ENCODE measurements at places on chromosomes 6 and 20.

- DNase-seq = no peak
These were observed 2.6 kb upstream of the PACSIN1 start for GRCh38 chr6:34463299-34463698.

GRCh38 chr20:29689411-29690225 is 1567.8 kb upstream of the DEFB115 start:
- DNase-seq = peak; percentile 31

DNA sequence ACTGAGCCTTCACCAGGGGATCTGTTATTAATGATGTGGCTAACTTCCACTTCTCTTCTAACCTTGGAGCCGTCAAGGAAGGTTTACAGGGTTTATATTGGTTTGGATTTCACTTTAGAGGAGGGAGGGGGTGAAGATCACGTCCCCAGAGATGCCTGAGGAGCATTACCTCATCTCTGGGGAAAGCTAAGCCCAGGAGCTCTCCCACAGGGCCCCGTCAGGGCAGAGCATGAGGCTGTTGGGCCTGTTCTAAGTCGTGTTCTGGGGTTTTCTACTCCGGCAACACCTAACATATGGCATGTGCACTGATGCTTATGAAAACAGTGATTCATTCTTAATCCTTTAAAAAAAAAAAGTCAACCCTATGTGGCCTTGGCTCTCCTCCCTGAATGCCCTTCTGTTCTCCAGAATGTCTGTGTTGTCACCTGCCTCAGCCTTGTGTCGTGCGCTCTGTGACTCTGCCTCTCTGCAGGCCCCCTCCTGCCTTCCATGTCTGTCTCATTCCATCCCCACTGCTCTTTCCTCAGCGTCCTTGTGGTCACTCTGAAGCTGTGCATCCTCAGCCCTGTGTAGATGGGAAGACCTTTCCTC is 97.4 kb upstream of the JARID2 start:
- no peak for DNase-seq

DNA sequence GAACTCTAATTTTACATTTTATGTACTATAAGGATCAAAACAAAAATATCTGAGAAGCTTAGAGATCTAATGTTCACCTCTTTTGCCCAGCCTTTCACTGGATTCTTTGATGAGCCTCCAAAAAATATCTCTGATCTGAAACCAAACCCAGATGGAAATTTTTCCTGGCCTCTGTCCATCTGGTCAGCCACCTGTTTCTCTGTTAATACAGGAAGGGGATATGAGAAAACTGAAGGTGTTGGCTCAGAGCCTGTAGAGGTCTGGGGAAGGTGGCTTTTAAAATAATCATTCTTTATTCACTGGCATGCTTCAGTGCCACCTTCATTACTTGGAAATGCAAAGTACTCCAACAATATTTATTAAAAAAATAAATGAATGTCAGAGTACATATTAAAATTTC is 8.5 kb upstream of the MCM3 start:
- DNase-seq = no peak

DNA sequence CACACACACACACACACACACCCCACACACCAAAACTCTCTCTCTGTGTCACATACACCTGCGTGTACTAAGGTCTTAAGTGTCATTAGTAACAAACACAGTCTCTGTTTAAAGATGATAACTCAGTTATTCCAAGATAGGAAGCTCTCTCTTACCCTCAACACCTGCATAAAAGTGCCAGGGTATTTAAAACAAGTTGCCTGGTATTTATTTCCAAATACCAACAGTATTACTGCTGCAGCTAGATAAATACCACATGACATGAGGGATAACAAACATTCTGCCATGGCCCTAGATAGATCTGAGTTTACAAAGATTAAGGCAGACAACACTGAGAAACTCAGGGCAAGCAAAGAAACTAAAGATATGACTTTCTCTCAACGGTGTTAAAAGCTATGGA is 118.5 kb downstream of the SIM1 start:
- DNase-seq = no peak

GRCh38 chr6:33927616-33928015 is 123.8 kb upstream of the MLN start:
- DNase-seq = no peak

DNA sequence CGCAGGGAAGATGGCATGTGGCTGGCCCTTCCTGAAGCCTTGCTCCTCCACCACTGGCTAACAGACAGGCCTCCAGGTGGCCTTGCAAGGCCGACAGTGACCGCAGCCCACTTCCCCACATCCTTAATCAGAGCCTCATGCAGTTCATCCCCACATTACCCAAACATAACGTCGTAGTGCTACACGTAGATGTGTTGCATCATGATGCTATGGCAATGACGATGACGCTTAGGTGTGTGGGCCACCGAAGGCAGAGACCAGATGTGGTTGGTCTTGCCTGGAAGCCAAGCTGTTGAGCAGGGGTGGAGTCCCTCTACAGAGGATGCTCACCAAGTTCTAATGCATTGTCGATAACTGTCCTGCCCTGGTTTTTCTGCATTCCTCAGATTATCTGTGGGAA is 5.6 kb downstream of the CD93 start:
- DNase-seq = no peak

GRCh38 chr6:147017153-147017552 is 187.1 kb upstream of the STXBP5 start:
- DNase-seq = no peak

- no peak for DNase-seq
These were observed 132.5 kb downstream of the TBC1D7 start for GRCh38 chr6:13195803-13196202.

GRCh38 chr6:158161566-158162254 is 6.4 kb downstream of the SERAC1 start:
- no peak for DNase-seq

GRCh38 chr6:111122458-111123286 is 35.4 kb downstream of the SLC16A10 start:
- no peak for DNase-seq

DNA sequence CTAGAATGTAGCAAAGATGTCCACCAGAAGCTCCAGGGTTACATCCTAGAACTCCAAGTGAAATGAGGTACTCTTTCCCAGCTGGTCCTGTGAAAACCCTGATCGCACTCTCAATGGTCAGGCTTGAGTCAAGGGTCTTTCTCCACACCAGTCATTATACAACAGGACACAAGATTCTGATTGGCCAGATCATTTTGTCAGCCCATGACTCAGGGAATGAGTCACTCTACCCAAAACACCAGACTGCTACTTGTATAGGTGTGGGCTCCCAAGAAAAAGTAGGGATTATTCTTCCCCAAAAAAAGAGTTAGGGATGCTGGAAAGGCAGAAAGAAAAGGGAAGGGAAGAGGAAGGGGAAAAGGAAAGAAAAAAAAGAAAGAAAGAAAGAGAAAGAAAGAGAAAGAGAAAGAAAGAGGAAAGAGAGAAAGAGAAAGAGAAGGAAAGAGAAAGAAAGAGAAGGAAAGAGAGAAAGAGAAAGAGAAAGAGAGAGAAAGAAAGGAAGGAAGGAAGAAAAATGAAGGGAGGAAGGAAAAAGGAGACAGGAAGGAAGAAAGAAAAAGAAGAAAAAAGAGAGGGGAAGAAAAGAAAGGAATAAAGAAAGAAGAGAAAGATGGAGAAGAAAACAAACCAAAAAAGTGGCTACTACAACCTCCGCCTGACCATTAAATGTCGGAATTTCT is 30.5 kb downstream of the ANKEF1 start:
- no peak for DNase-seq

DNA sequence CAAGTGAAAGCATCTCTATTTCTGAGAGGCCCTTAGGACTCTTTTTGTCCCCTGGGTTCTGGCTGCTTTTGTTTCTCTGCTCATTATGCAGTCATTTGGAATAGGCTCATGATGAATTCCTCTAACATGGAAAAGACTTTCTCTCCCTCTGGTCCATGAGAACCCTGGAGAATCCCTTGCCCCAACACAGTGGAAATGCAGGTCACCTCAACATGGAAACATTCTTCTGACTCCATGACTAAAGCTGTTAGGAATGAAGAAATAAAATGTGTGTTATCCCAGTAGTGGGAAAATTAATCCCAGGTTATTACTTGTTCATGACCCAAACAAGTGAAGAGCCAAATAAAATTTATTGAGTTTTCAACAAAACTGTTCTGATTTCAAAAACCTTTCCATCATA is 458.6 kb downstream of the EPM2A start:
- DNase-seq = no peak

DNA sequence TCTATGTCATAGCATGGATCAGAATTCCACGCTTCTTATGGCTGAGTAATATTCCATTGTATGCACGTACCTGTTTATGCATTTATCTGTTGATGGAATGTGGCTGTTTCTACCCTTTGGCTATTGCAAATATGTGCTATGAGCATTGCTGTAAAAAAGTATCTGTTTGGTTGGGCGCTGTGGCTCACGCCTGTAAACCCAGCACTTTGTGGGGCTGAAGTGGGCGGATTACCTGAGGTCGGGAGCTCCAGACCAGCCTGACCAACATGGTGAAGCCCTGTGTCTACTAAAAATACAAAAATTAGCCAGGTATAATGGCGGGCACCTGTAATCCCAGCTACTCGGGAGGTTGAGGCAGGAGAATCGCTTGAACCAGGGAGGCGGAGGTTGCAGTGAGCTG is 182.4 kb downstream of the BCAS1 start:
- no peak for DNase-seq

DNA sequence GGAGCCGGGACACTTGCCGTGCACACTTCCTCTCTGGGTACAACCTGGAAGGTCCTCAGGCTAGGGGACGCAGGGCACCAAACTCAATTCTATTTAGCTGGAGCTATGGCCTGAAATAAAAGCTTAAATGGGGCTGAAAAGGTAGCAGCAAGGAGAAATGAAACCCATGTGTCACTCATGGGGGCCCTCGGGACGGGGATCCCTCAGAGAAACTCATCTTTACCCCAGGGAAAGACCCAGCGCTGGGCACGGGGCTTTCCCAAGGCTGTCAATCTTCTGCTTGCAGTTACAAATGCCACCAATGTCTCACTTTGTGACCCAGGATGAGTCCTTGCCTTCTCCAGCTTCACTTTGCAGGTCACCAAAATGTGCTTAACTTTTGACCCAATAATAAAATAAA is 16.5 kb downstream of the SNAI1 start:
- no peak for DNase-seq

DNA sequence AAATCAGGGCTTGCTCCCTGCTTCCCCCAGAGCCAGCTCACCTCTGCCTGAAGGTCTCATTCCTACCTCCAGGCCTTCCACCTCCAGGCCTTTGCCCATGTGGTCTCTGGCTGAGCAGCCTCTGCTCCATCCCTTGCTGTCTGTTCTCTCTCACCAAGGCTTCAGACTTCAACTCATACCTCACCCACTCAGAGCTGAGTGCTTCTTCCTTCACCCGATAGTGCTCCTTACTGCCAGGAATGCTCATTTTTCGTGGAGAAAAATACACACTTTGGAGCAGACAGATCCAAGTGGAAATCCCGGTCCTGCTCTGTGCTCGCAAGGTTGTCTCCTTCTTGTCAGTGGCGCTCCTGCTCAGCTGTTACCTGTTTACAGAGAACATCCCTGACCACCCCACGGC is 7.0 kb upstream of the CDH22 start:
- no peak for DNase-seq

- DNase-seq = no peak
These were observed 35.9 kb upstream of the STX16 start for GRCh38 chr20:58614984-58615760.

DNA sequence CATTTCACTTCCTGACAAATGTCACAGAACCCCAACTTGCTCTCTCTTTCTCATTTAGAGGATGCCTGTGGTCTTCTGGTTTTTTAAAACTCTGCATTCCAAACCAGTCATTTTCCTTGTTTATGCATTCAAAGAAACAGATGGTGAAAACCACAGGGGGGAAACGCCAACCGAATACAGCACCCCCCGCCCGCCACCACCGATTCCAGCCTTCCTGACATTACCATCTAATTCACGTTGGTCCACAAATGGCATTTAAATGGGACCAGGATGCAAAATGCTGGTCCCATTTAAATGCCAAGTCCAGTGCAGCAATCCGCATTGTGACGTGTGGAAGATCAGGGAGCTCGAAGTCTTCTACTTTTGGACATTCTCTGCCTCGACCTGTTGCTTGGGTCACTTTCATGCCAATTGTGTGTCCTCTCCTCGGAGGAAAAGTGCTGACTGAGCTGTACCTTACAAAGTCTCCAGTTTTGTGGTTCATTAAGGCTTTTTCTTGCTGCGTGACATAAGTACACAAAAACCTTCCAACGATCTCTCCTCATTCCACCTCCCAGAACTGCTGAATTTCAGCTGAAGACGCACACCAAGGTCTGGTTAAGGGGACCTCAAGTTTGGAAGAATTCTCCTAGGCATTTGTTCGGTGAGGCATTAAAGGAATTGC is 35.8 kb downstream of the NEDD9 start:
- no peak for DNase-seq

DNA sequence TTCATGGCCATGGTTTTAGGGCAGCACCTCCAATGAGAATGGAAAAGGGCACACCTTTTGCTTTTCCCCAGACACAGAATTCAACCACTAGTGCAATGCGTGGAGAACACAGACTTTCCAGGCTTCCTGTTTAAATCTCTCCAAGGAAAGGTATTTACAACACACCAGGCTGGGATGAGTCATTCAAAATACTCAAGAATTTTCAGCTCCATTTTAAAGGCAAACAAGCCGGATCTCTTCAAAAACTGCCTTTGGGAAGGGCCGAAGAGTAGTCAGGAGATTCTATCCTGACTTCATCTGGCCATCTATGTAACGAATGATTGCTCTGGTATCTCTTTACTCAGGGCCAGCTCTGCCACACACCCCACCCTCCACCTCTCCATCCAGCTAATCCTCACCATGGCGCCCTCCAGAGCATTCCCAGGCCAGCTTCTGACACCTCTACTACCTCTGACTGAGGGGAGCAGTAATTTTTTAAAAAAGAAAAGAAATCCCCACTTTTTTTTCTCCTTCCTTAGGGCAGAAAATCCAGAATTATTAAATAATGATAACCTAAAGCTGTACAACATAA is 254.6 kb downstream of the LY86 start:
- no peak for DNase-seq

- DNase-seq = no peak
These were observed 12.4 kb upstream of the SIRPB1 start for GRCh38 chr20:1632178-1632577.

All from central memory CD4-positive, alpha-beta T cell (primary cell).